ENCODE measurements at places on chromosomes 1 and 21.

DNA sequence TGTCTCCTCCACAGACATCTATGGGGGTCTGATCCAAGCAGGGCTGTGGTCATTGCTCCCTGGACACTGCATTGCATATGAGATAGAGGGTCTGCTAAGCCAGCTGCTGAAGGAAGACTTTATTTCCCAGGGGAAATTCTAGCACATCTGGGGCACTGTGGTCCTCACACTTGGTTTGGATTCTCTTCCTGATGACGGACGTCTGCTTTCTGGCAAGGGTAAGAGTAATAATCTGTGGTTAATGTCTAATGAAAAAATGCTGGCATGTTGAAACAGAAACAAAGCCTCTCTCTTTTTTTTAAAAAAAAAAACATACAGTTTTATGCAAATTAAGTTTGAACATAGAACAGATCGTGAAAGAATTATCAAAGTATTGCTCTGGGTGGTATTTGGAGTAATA lies 553.9 kb downstream of the DPYD start:
- no peak for DNase-seq

- no peak for DNase-seq
Measured at GRCh38 chr1:92488832-92489231, 2.1 kb upstream of the GFI1 start.

- DNase-seq, result peak; percentile 69
Measured at GRCh38 chr1:176880955-176881595, 283.4 kb downstream of the ASTN1 start.

DNA sequence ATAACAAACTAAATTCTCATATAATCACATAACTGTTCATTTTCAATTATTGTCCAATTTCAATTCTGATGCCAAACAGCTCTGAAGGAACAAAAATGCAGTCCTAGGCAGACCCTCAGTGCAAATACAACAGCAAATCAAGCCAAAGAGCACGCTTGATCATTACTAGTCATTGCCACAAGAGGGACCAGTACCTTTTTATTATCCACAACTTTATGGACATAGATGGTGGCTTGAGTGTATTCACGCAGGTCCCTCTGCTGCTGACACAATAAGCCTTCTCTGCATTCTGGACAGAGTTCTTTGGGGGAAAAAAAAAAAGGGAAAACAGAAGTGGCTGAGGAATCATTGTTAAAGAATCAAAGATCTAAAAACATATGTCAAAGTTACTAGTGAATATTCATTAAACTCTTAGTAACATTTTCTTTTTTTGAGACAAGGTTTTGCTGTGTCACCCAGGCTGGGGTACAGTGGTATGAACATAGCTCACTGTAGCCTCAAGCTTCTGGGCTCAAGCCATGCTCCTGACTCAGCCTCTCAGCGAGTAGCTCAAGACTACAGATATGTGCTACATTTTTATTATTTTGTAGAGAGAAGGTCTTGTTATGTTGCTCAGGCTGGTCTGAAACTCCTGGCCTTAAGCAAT lies 34.3 kb upstream of the RAP1GAP start:
- DNase-seq, result peak; percentile 32

Data from A172 (cell line).